ENCODE measurements at places on chromosomes 16 and 17.
A peak's percentile ranks its signal among the peaks of the same experiment; 100 is the strongest.

DNA sequence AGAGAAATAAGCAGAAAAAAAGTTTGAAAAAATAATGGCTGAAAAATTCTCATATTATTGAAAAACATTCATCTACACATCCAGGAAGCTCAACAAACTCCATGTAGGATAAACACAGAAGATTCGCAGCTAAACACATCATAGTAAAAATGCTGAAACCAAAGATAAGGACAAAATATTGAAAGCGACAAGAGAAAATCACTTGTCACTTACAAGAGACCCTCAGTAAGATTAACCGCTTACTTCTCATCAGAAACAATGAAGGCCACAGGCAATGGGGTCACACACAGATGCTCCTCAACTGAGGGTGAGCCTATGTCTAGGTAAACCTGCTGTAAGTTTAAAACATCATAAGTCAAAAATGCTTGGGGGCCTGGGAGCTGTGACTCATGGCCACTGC is 38.1 kb upstream of the METRNL start:
- DNase-seq: no peak

GRCh38 chr17:43528319-43528987 is 17.7 kb downstream of the ETV4 start:
- DNase-seq: no peak

DNA sequence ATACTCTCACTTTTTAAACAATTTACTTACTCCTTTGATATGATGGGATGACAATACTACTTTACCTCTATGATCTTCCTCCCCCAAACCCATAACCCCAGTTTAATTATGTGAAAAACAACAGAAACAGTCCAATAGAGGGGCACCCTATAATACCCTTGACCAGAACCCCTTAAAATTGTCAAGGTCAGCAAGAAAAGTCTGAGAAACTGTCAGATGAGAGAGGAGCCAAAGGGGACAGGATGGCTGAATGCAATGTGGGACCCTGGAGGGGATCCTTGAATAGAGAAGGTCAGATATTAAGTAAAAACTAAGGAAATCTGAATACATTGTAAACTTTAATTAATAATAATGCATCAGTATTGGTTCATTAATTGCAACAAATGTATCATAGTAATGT is 15.8 kb upstream of the HYDIN start:
- DNase-seq: no peak

- DNase-seq: no peak
These were observed 8.0 kb upstream of the TEDC2 start for GRCh38 chr16:2451851-2452320.

DNA sequence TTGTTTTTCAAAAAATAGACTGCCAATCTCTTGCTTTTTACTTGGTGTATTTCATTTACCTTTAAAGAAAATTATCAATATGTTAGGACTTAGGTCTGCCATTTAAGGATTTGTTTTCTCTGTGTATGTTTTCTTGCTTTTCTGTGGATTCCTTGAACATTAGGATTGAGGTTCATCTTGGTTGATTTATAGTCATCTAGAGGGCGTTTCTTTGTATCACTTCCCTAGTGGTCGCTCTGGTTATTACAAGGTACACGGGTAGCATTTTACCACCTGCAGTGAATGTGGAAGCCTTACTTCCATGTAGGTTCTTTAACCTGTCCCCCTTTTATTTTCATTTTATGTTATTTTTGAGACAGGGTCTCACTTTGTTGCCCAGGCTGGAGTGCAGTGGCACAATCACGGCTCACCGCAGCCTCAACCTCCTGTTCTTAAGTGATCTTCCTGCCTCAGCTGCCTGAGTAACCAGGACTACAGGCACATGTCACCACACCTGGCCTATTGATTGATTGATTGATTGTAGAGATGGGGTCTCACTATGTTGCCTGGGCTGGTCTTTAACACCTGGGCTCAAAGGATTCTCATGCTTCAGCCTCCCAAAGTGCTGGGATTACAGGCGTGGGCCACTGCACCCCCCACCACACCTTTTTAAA is 35.2 kb upstream of the CBX4 start:
- DNase-seq: no peak

DNA sequence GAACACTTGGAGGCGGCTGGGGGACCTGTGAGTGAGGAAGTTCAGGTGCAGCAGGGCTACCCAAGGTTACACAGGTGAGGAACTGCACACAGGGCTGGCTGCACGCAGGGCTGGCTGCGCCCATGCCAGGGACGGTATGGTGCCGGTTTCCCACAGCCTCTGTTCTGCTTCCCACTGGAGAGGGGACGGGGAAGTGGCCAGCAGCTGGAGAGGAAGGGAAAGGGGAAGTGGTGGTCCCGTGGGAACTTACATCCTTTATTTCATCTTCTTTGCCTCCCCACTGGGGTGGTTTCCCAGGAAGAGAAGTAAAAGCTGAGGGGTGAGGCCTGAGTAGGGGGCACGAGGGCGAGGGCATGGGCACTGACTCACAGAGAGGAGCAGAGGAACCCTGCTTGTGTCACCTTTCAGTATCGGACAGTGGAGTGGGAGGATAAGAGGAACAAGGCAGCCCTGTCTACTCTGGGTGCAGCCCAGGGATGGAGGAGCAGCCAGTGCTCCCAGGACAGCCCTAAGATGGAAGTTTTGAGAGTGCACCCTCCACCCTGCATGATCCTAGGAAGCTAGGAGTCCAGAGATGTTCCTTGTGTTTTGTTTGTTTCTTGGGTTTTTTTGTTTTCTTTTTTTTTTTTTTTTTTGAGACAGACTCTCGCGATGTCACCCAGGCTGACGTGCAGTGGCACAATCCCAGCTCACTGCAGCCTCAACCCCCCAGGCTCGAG is 25.5 kb upstream of the CDH1 start:
- no peak for DNase-seq

- no peak for DNase-seq
These were observed 17.0 kb upstream of the ANKFN1 start for GRCh38 chr17:56136301-56136700.

GRCh38 chr17:42090964-42091790 is 7.1 kb downstream of the ZNF385C start:
- DNase-seq: no peak

- no peak for DNase-seq
These were observed 77.9 kb upstream of the DYNLRB2 start for GRCh38 chr16:80462917-80463316.

- no peak for DNase-seq
These were observed 59.5 kb downstream of the SLFN11 start for GRCh38 chr17:35313875-35314409.

GRCh38 chr17:75492555-75493168 is 22.7 kb downstream of the CASKIN2 start:
- DNase-seq: no peak

DNA sequence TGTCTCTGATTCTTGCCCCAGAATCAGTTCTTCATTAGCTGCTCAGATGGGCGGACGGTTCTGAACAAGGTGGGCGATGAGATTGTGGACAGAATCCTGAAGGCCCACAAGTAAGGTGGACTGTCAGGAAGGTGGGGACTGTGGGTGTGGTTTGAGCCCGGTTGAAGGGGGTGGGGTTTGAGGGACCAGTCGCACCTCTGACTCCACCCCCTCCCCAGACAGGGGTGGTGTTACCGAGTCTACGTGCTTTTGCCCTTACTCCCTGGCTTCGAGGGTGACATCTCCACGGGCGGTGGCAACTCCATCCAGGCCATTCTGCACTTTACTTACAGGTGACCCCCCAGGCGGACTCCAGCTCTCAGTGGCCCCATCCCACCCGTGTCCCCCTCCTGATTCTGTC is 11.3 kb downstream of the PLD2 start:
- DNase-seq: no peak

GRCh38 chr17:27982688-27983087 is 59.8 kb upstream of the NLK start:
- DNase-seq: no peak

DNA sequence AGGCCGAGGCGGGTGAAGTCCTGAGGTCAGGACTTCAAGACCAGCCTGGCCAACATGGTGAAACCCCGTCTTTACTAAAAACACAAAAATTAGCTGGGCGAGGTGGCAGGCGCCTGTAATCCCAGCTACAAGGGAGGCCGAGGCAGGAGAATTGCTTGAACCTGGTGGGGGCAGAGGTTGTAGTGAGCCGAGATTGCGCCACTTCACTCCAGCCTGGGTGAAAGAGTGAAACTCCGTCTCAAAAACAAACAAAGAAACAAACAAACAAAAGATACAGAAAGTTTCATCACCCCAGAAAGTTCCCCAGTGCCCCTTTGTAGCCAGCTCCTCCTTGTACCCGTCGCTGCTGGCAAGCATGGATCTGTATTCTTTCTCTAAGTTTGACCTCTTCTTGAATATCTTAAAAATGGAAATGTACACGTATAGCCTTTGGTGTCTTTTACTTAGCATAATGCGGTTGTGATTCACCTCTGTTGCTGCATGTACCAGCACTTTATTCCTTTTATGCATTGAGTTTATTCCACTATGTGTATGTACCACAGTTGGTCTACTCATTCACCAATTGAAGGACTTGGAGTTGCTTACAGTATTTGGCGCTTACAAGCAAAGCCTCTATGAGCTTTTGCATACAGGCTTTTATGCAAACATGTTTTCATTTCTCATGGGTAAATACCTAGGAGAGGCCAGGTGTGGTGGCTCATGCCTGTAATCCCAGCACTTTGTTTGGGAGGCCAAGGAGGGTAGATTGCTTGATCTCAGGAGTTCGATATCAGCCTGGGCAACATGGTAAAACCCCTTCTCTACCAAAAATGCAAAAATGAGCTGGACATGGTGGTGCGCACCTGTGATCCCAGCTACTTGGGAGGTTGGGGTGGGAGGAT is 87.5 kb upstream of the CLEC18A start:
- no peak for DNase-seq

DNA sequence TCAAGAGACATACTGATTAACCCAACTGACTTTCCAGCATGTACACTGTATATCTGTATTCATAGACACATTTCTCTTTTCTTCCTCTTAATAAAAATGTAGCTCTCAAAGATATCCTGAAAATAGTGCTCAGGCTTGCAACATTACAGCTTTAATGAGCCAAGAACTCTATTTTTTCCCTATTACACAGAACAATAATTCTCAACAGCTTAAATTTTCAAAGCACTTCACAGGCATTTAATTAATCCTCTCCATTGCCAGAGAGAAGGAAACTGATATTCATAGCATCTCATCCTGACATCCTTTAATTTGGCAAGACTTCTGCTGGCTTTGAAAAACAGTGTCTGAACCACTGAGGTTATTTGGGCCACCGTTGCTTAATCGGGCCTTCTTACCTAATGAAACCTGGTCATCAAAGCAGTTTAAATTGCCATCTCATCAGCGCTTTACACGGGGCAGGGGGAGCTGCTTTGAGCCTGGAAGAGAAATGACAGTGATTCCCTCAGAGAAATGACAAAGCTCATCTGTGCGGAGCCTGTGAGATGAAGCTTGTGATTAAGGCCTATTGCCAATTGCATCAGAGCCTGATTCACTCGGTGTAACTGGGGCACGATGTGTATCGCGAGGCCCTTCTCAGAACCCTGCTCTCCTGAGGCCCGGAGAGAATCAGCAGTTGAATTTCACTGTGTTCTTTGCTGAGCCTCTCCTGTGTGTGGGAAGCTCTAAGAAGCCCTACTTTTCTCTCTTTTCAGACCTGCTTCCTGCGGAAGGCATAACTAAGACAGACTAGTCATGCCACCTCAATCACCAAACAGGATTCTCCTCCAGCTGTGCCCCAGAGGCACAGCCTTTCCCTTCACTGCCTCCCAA is 8.5 kb upstream of the SIAH1 start:
- DNase-seq: no peak

DNA sequence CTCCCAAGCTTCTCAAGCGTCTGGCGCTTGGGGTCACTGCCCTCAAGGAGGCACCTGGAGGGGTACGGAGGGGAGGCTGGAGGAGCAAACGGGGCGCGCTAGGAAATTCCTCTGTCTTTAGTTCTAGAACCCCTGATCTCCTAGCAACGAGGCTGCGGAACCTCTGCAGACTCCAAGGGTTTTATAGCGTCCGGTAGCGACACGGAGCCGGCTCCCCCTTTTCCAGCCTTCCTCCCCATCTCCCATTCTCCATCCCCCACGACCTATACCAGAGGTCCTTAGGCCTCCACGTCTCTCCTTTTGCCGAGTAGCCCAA is 601 bp upstream of the CDIPT start:
- DNase-seq: no peak

- DNase-seq: no peak
These were observed 37.9 kb upstream of the CAPN15 start for GRCh38 chr16:489606-490005.

DNA sequence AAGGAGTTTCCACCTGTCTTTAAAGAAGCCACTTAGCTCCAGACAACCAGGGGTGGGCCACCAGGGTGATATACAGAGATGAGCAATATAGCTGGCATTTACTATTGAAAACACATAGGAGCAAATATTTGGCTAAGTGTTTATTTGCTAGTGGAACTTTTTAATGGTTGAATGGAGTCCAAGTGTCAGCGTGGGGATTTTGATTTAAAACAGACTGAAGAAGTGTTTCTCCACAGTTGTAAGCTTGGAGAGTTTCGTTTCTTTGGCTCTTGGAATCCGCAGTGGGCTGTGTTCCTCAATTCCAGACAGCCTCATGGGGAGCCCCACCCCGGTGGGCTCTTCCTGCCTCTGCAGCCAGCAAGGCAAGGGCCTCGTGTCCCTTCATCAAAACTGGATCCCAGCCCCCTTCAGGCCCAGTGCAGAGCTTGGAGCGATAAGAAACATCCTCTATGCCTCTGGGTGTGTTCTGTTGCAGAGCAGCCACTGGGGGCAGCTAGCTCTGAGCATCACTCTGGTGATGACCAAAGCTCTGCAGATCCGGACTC is 36.1 kb downstream of the NOG start:
- no peak for DNase-seq

- no peak for DNase-seq
These were observed 863 bp downstream of the LIMD2 start for GRCh38 chr17:63698886-63699637.

GRCh38 chr17:75271233-75271954 is 363 bp upstream of the MIF4GD start:
- DNase-seq: peak; percentile 63

GRCh38 chr16:11393366-11393765 is 48.1 kb downstream of the RMI2 start:
- DNase-seq: no peak

DNA sequence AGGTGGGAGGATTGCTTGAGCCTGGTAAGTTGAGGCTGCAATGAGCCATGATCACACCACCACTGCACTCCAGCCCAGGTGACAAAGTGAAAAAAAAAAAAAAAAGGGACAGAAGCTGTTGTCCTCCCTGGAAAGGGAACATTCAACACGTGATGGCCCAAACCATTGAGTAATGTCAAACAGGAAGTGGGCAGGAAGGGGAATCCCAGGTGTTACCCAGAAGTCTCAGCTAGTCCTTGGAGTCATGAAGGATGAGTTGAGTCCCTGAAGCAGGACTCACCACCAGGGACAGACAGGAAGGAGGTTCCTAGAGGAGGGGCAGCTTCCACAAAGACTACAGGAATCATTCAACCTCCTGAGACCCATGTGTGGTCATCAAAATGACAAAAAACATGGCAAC is 19.8 kb upstream of the CMIP start:
- no peak for DNase-seq
